ENCODE measurements at places on chromosomes 16 and 17.
A peak's percentile ranks its signal among the peaks of the same experiment; 100 is the strongest.

DNA sequence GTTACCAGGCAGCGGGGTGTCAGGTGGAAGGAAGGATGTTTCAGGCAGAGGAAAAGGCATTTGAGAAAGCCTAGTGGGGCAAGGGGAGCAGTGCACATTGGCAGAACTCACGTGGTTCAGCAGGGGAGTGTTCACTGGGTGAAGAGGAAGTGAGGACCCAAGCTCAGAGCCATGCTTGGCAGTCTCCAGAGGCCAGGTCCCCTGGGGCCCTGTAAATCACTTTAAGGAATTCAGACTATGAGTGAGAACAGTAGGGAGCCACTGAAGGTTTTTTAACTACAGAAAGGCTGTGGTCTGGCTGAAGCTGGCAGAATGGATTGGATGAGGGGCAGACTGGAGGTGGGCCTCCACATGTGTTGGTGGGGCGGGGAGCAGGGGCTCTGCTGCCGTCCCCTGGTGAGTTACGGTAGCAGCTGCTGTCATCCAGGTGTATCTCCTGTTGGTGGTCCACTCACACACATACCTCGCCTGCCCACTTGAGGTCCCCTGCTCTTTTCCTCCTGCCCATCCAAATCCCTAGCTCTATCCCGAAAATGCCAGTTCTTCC is 5.1 kb downstream of the CLEC16A start:
- DNase-seq: peak; percentile 46

- DNase-seq: no peak
Measured at GRCh38 chr16:71351558-71351901, 7.0 kb upstream of the CALB2 start.

DNA sequence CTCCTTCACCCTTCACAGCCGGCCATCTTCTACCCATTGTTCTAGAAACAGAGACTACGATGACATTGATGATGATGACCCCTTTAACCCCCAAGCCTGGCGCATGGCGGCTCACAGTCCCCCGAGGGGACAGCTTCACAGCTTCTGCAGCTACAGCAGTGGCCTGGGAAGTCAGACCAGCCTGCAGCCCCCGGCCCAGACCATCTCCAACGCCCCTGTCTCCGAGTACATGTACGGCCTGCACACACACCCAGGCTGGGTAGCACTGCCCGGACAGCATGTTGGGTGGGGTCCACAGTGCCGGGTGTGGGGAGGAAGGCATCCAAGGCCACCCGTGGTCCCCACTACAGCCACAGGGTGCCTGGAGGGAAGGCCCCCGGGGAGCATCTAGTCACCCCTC is 21.0 kb upstream of the DNAI2 start:
- no peak for DNase-seq

GRCh38 chr17:13596241-13596923 is 5.3 kb downstream of the HS3ST3A1 start:
- DNase-seq: no peak

DNA sequence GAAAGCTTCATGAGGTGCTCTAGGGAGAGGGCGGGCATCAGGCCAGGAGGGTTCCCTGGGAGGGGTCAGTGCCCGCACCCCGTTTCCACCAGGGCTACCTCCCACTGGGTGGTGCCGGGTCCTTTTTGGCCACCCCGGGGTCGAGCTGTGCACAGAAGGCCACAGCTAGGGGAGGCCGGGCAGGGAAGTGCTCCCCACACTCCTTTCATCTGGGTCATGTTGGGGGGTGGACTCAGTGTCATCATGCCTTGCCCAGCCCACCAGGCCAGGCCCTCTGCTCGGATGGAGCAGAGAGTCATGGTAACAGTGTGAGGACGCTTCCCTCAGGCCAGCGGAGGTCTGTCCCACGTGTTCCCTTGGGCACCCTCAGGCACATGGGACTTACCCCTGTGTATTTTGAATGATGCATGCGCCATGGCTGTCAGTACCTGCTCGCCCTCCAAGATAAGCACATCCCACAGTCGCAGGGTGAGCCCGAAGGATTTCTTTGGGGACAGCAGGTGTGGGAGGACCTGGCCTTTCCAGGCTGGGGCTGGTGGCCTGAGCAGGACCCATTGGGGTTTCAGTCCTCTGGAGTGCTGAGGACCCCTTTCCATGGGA is 46.4 kb downstream of the TNFRSF13B start:
- no peak for DNase-seq

- DNase-seq: no peak
Measured at GRCh38 chr17:42720996-42721583, 23.8 kb downstream of the EZH1 start.

DNA sequence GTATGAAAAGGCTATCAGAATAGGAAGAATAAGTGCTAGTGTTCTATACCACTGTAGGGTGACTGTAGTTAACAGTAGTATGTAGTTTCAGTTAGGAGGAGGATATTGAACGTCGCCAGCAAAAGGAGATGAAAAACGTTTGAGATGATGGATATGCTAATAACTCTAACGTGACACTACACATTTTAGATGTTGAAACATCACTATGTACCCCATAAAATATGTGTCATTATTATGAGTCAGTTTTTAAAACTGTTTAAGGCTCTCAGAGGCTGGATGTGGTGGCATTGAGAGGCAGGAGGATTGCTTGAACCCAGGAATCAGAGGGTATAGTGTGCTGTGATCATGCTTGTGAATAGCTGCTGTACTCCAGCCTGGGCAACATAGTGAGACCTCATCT is 31.8 kb downstream of the UBN1 start:
- no peak for DNase-seq

GRCh38 chr16:47309581-47310312 is 151.1 kb downstream of the ITFG1 start:
- no peak for DNase-seq

DNA sequence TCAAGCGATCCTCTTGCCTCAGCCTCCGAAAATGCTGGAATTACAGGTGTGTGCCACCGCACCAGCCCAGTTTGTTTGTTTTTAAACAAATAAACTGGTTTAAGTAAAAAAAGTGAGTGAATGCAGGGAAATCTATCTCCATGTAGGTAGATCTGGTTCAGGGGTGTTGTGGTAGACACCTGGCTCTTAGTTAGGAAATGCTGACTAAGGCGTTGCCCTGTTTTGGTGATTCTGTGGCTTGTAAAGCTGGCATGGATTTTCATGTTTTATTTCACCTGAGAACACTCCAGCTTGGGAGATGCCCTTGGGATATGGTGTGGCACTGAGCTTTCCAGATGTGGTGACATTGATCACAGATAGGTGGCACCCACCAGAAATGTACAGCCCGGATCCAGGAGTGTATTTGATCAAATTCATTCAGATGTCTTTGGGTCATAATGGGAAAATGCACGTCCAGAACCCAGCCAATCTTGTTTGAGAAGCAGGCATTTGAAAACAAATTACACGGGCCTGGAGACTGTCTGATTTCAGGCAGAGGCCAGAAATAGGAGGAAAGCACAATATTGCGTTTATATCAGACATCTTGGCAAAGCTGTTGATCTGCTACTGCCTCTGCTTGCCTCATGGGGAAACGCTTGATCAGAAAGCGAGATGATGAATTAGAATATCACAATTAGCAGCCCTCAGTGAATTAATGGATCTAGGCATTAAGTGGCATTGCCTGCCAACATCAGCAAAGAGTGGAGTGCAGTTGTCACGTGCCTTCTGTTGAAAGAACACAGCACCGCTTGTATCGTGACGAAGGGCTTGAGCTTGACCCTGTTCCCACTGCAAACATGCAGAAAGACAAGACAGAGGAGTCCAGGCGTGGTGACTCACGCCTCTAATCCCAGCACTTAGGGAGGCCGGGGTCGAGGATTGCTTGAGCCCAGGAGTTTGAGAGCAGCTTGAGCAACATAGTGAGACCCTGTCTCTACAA is 7.3 kb upstream of the IL34 start:
- DNase-seq: no peak

DNA sequence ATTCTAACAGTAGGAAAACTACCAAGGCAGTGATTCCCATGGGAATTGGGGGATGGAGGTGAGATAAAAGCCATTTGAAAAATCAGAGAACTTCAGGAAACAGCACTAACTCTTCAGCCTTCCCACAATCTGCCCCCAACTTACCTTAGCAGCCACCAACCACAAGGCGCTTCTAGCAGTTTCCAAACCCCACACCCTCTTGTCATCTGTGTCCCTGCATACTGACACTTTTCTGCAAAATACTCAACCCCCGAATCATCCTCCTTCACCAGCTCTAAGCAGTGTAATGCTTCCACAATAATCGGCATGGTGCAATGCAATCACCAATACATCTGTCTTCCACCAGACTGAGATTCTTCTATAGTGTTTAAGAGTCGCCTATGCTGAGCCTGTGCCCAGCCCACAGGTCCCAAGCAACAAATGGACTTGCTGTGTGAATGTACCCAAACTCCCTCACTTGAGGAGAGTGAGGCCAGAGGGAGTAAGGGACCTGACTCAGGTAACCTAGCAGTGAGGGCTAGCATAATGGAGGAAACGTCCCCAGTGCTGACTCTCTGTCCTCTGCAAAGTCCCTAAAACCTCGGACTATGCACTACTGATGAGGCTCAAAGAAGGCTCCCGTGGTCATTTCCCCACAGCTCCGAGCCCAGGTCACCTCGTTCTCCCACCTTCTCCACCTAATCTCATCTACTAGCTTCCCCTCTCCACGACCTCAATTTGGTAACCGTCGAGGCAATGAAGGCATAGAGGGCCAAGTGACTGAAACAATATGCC is 943 bp downstream of the DYNC1LI2 start:
- no peak for DNase-seq

DNA sequence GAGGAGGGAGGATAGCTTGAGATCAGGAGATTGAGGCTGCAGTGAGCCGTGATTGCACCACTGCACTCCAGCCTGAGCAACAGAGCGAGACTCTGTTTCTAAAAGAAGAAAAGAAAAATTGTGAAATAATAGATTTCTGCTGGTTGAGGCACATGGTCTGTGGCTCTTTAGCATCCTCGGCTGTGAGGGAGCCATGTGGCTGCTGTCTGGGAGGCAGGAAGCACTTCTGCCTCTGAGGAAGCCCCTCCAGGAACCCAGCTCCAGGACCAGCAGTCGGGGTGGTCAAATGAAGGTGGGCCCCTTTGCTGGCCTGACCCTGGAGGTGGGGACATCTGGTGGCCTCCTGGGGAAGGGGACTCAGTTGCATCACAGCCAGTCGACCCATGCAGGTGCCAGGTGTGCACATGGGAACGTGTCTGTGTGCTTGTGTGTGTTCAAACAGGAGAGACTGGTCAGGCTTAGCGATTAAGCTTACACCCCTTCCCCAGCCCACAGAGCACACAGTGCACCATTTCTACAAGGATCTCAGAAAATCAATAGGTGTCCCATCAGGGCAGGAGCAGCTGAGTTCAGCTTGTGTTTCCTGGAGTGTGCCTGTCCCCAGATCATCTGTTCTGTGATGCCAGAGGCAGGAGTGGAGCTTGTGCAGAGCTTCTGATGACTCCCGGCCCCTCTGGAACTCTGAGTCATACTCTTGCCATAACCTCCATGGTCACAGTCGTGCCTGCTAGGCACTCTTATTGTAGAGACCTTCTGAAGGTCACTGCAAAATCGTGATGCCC is 24.3 kb upstream of the MGAT5B start:
- DNase-seq: no peak

- no peak for DNase-seq
Measured at GRCh38 chr16:83970430-83970815, 2.4 kb downstream of the NECAB2 start.

DNA sequence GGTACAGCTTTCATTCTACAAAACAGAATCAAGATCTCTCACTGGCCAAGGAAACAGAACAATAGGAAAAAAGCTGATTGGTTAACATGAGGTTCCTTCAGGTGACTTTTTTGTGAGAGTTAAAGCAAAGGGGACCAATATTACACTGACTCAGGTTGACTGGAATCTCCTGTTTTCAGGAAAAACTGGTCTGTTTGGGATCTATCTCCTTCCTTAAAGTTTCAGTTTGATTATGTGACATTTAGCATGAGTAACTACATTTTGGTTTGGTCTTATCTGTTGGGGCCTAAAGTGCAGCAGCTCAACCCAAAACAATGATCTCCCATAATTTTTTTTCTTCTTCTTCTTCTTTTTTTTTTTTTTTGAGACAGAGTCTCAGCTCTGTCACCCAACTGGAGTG is 9.7 kb downstream of the NUPR1 start:
- no peak for DNase-seq

DNA sequence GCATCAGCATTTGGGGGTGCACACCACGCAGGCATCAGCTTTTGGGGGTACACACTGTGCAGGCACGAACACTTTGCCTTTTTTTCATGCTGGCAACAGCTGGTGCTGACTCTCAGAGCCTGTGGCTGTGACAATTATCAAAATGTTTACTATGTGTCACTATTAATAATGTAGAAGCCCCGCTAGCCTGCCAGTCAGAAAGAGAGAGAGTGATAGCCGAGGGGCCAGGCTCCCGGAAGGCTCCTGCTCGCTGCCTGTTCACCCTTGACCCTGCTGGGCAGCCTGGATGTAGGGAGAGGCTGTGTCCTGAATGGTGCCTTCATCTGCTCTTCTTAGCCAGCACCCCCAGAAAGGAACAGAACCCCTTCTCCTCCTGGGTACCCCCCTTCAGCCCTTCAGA is 61.9 kb downstream of the SDK2 start:
- DNase-seq: no peak

DNA sequence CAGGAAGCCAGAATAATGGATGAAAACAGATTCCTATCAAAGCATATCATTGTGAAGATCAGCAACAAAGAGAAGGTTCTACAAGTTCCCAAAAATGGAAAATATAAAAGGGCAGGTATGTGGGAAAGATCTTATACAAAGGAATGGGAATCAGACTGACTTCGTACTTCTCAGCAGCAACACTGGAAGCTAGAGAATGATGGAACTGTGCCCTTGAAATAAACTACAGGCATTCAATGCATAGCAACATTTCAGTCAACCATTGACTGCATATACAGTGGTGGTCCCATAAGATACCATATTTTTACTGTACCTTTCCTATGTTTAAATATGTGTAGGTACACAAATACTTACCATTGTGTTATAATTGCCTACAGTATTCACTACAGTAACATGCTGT is 30.3 kb upstream of the RAI1 start:
- DNase-seq: no peak

GRCh38 chr17:28147017-28147416 is 104.5 kb downstream of the NLK start:
- DNase-seq: no peak

DNA sequence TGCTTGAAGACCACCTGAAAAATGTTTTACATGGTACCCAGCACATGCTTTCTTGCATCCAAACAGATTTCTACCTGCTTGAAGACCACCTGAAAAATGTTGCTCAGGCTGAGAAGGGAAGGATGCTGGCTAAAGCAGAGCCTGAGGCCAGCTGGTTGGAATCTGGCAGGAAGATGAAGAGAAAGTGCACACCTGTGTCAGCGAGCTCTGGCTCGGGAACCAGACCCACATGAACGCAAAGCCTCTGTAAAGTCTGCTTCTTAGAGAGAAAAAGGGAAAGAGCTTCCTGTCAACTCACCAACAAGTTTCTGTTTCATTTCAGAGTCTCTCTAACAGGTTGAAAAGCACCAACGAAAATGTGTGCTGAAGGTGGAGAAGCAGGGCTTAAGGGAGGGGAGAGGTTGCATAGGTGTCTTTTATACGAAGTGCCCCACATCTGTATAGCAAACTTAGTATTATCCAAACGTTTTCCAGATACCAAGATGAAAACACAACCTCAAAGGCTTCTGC is 226.0 kb downstream of the TOX3 start:
- no peak for DNase-seq

All from H1 (cell line).